ENCODE measurements at places on chromosomes 3 and 15.
A peak's percentile ranks its signal among the peaks of the same experiment; 100 is the strongest.

- DNase-seq = no peak
Observed at GRCh38 chr3:4717363-4717740, 224.2 kb downstream of the ITPR1 start.

DNA sequence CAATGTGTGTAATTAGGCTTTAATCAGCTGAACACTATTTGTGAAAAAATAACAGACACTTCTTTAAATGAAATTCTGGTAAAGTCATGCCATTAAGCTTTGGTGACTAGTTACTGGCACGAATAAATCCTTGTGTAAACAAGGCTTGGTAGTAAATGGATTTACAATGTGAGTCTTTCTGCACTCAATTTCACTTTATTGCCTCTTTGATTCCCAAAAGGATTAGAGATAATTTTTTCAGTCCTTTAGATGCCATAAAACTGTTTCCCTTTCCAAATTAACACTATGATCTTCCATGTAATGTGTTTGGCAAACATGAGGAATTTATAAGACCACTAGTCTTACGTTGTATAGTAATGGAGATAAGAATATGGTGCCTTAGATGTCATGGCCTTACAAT is 339.5 kb upstream of the DNAJC19 start:
- DNase-seq = no peak

DNA sequence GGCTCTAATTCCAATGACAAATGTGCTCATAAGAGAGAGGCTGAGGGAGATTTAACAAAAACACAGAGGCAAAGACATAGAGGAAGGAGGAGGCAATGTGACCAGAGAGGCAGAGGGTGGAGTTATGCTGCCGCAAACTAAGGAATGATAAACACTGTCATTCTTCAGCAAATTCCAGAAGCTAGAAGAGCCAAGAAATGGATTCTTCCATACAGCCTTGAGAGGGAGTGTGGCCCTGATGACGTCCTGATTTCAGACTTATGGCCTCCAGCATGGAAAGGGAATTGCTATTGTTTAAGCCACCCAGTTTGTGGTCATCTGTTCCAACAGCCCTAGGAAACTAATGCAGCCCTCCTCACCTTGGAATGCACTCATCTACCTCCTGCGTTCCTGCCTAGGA is 30.5 kb downstream of the CD47 start:
- no peak for DNase-seq

GRCh38 chr3:63232764-63233396 is 45.2 kb upstream of the SYNPR start:
- DNase-seq = no peak

GRCh38 chr15:98981851-98982722 is 25.5 kb downstream of the PGPEP1L start:
- DNase-seq = no peak

DNA sequence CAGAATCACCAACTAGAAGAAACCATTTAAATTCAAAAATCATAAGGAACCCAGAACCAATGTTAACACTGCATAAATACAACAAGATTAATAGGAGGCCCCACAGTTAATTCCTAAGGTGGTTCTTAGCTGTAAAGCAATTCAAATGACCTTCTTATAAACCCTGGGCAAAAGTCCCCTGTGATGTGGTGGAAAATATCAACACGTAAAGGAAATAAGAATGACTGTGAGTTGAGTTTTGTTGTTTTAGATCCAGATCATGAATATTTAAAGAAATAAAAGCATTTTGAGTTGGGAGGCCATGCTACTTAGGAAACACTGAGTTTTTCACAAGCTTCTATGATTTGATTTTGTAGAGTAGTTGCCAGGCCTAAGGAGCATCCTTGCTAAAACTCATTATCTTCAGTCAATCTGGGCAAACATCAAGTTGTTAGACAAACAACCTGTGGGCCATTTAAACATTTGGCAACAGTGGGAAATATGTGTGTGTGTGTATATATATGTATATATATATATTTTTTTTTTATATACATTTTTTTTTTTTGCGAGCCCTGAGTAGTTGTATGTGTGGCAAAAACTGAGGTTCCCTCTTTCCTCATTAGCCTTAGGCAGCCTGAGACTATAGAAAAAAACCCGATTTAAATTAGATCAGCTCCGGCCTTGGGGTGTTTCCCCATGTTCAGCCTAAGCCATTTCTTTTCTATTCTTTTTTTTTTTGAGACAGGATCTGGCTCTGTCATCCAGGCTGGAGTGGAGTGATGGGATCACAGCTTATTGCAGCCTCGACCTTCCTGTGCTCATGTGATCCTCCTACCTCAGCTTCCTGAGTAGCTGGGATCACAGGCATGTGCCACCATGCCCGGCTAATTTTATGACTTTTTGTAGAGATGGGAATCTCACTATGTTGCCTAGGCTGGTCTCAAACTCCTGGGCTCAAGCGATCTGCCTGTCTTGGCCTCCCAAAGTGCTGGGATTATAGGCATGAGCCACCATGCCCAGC is 8.0 kb upstream of the PXK start:
- peak; percentile 73 for DNase-seq

GRCh38 chr15:98567951-98568350 is 80.4 kb upstream of the IGF1R start:
- DNase-seq = no peak

DNA sequence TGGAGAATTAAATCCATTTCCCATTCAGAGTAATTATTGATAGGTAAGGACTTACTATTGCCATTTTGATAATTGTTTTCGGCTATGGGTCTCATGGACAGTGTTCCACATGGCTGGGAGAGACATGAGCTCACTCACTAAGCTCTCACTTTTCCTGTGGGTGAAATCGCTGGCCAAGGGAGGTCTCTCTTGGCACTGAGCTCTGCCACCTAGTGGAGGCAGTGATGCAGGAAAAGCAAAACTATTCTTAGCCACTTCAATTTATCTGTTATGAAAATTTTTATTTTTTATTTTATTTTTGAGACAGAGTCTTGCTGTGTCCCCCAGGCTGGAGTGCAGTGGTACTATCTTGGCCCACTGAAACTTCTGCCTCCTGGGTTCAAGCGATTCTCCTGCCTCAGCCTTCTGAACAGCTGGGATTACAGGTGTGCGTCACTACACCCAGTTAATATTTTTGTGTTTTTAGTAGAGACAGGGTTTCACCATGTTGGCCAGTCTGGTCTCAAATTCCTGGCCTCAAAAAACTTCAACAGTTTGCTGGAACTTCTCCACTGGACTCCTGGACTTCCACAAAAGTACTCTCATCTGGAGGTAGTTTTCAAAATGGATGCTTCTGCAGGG is 4.7 kb upstream of the RNF13 start:
- peak; percentile 19 for DNase-seq

- DNase-seq = no peak
Observed at GRCh38 chr3:104234442-104235194, 1132.1 kb upstream of the ALCAM start.

GRCh38 chr15:26129852-26130251 is 266.7 kb upstream of the ATP10A start:
- no peak for DNase-seq

- no peak for DNase-seq
Observed at GRCh38 chr15:68384451-68385239, 47.3 kb downstream of the ITGA11 start.

DNA sequence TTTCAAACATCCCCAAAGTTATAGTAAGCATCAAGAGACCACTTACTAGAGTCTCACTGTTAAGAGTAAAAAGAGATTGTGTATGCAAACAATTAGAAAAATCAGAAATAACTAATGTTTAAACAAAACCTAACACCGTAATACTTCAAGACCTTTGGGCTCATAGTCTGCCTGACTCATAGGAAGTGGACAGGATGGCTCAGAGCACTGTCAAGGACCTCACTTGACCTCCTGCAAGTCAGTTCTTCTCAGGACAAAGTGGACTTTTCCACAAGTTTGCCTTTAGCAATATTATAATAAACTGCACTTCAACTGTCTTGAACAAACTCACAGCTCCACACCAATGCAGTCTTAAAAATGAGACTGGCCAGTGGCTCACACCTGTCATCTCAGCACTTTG is 34.8 kb downstream of the IL12A start:
- no peak for DNase-seq

DNA sequence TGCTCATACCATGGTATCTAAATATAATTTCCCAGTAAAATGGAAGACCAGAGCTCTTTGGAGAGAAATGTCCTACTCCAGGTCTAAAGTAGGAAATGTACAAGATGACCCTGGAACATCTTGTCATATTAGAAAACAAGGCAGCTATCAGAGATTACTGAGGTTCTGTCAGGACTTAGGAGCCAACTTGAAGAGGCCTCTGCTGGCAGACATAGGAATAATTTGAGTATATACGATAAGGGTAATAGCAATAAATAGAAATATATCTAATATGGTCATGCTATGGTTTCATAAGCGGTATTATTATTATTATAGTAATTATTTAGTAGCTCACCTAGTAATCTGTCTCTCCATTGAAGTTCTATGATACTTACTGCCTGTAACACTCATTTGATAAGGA is 224.2 kb downstream of the SOX2 start:
- DNase-seq = no peak

GRCh38 chr15:47721676-47722075 is 4.4 kb downstream of the SEMA6D start:
- DNase-seq = no peak

DNA sequence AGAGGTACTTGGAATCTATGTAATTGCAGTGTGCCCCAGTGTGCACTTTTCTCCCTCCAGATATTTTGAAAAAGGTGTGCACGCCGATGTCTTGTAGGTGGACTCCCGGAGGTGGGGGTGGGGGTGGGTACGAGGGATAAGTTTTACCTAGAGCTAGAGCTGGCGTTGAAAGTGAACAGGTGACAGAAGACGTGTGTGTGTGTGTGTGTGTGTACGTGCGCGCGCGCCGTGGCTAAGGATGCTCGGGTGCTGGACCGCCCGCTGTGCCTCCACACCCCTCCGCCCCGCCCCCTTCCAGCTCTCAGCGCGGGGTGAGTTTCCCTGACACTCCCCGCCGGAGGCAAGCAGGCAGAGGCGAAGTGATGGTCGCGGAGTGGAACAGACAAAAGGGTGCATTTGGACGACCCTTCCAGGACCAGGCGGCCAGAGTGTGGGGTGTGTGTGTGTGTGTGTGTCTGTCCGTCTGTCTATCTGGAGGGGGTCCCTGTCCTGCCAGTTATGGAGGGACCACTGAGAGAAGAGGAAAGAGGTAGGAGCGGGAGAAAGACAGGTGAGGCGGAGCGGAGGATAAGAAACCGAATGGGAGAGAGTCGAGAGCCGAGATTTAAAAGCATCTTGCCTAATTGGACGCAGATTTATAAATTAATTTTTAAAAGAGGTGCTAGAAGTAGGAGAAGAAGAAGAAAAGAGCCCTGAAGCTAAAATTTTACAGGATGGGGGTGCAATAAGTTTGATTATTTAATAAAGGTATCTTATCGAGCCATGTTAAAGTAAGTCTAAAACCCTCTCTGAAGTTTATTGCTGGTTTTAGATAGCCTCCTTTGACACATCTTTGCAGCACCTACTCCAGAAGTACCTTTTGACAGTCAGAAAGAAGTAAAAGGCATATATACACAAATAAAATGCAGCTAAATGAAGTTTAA is 335.8 kb upstream of the THRB start:
- DNase-seq = peak; percentile 6

DNA sequence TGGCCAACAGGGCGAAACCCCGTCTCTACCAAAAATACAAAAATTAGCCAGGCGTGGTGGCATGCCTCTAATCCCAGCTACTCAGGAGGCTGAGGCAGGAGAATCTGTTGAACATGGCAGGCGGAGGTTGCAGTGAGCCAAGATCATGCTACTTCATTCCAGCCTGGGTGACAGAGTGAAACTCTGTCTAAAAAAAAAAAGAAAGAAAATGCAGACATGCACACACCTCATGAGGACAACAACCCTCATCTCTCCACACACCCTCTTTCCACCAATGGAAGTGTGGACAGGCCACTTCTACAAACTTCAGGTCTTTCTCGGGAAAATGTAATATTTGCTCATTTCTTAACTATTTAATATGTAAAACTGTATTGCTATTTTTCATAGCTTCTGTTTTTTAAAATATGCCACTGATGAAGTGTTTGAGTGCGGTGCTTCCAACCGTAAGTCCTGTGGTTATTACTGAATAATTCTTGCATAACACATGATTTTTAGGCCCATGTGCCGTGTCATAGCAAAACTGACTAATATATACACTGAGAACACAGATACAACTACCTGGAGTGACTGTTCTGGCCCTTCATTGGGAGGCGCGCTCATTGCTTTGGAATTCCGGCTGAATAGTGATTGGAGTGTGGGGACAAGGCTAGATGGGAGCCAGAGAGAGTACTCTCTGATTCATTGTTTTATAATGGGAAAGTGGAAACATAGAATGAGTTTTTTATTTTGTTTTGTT is 23.1 kb downstream of the LRRC31 start:
- DNase-seq = no peak

- DNase-seq = no peak
Observed at GRCh38 chr3:39814007-39814406, 4.6 kb downstream of the MYRIP start.

DNA sequence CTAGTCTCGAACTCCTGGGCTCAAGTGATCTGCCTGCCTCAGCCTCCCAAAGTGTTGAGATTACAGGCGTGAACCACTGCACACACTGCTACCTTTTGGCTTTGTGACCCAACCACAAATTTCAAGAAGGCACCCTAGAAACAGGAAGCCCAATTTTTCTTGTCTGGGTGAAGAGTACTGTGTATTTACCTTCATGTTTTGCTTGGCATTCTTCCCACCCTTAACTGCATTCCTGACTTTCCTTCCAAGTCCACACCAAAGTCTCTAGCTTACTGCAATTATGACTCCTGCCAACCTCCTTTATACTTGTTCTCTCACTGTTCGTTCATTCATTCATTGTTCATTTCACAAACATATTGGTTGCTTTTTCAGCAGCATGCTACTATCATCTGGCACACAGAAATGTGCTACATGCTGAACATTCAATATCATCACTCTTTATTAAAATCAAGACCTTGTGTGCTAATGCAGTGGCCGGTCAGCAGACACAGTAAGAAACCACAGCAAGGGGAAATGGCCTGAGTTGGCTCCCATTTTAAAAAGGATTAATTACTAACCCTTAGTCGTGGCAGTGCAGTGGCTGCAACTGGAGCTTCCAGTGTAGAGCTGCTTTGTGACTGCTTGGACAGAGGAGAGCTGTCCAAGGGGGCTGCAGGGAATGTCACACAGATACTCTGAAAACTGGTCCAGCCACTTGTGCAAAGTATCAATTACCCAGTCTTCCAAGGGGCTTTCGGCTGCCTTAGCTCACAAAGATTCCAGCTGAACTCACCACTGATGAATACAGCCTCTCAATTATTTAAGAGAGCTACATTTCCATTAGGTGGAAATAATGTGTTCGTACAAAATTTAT is 94.0 kb downstream of the ETFA start:
- peak; percentile 34 for DNase-seq

DNA sequence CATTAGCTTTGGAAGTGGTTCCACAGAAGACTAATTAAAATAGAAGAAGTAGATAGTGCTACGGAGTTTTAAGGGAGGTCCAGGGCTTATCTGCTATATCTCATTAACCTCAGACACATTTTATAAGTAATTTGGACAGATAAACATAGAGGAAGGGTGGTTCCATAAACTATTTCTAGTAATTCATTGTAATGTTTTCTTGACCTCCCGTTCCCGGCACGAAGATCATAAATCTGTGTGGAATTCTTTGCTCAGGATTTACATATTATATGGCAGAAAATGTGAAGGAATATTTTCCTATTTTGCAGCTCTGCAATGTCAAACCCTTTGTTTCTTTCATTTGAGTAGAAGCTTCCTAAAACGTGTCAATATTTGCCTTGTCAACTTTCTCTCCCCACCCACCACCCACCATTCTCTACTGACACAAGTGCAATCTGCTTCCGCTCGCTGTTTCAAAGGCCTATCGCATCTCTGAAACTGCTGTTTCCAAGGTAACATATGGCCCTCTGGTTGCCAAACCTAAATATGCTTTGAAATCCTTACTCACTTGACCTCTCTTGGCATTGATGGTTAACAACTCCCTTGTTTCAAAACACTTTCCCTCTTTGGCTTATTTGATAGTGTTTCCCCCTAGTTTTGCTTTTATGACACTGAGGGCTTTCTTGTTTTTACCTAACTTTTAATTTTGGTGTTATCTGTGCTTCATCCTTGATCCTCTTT is 21.4 kb upstream of the PLSCR5 start:
- DNase-seq = no peak

All from T-helper 2 cell (primary cell).